Inflammatory macrophage treated with lipopolysaccharide for 4 hours (primary cell): ENCODE measurements at places on chromosomes 7 and 10.

DNA sequence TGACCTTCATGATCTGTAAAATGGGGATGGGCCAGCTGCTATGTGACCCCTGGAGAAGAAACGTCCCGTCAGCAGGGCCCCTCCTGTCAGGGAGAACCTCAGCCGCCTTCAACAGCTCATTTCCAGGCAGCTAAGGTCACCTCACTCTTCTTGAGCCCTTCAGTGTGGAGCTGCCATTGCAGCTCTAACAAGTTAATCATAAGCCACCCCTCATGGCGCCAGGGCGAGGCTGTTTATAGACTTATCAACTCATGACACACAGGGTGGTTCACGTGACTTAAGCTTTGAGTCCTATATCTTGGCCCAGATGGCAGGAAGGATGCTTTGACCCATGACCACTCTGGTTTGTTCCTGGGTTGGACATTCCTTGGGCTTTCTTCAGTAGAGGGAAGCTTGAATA is 315.1 kb downstream of the TNS3 start:
- no peak for DNase-seq

DNA sequence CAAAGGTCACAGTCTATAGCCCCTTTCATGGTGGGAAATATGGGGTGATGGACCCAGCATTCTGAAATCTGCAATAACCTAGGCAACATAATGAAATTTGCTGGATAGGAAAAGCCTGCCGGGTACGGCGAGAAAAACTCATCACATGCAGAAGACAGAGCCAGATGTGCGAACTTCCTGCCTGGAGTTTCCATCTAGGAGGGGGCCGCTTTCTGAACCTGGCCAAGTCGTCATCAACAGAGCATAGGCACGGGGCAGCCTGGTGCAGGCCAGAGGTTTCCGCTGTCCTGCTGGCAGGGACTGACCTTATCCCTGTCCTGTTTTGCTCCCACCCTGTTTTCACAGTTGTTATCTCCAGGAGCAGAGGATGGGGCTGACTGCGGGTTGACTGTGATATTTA is 27.4 kb downstream of the CCDC3 start:
- no peak for DNase-seq

- no peak for DNase-seq
These were observed 40.2 kb downstream of the SND1 start for GRCh38 chr7:127692200-127692599.

DNA sequence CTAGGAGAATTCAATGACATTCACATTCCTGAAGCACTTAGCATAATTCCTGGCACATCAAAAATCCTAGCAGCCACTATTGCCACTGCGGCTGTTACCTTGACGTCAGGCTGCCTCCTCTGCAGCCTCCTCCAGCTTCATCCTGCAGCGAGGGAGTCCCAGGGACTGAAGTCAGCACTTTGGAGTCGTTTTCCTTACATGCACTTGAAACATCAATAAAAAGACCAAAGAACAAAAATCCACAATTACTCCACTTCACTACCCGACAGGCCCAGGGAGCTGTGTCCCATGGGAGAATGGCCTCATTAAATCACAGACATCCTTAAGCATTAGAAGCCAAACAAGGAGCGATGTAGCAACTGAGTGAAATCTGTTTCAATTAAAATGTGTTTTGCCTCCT is 48.6 kb upstream of the NANOS1 start:
- DNase-seq: no peak

- DNase-seq: no peak
These were observed 123.3 kb upstream of the ZNF438 start for GRCh38 chr10:31154996-31155395.

DNA sequence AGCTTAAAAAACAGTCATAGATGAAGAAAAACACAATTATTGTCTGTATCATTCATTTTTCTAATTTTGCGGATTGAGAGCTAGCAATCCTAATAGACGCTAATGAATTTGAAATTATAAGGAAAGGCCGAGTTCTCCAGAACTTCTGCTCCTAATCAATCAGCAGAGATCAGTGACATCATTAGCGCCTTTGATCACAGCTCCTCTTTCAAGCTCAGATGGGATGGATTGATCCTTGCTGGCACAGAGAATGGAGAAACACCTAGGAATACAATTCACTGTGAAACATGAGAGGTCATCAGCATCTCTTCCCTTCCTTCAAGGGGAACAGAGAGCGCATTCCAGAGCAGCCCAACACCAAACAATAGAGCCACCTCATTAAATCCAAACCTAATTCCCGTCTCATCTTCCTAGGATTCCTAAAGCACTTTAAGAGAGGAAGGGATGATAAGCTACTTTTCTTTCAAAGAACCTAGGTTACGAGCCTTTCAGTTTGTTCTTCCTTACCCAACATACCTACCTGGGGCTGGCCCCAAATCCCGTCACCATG is 24.4 kb downstream of the GLI3 start:
- no peak for DNase-seq

DNA sequence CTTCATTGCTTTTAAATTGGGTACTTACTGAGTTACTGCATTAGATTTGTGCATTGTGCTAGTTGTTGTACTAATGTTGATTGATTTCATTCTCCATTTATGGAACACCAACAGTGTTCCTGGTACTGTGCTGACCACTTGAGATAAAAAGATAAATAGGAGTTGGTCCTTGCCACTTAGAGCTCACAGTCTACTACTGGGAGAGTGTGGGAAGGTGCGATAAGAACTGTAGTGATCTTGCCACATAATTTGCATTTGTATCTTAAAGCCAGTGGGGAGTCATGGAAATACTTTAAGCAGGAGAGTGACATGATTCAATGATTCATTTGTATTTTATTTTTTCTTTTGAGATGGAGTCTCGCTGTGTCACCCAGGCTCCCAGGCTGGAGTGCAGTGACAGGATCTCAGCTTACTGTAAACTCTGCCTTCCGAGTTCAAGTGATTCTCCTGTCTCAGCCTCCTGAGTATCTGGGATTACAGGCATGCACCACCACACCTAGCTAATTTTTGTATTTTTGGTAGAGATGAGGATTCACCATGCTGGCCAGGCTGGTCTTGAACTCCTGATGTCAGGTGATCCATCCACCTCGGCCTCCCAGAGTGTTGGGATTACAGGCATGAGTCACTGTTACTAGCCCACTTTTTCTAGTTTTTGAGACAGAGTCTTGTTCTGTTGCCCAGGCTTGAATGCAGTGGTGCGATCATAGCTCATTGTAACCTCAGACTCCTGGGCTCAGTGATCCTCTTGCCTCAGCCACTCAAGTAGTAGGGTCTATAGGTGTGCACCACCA is 51.2 kb upstream of the TMEM248 start:
- no peak for DNase-seq

DNA sequence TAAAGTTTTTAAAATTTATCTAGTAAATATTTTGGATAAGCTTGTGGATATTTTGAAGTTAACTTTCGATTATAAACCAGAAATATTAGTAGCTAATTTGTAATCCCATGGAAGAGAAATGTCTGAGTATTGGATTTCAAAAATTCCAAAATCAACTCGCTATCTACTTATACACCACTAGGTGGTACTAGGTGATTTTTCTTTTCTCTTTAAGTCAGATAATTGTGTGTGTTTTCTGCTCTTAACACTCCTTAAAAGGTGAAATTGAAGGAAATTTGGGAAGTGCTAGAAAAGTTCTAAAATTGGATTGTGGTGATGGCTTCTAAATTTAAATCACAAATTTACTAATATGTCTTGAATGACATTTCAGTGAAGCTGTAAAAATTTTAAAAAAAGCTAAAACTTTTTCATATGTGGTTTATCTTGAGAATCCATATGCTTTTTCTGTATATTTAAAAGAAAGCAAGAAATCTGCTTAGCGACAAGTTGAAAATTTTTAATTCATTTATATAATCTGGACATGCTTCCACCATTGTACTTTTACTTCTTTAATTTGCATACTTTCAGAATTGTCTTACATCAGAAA is 90.2 kb downstream of the IPMK start:
- DNase-seq: peak; percentile 53

GRCh38 chr7:27108390-27109127 is 6.1 kb upstream of the HOXA2 start:
- no peak for DNase-seq

DNA sequence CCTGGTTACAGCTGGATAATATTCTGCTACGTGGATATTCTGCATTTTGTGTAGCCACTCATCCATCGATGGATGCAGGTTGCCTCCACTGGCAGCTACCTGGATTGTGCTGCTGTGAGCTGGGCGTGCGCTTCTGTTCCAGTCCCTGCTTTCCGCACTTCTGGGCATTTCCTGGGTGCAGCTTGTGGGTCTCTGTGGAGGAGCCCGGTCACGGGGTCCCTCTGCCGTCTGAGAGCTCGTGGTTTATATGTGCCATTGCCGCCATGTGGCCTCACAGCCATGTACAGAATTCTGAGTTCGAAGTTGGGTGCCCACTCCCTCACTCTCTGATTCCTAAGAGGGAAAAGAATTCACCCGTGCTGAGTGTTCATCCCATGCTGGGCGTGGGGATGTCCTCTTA is 38.3 kb downstream of the JAKMIP3 start:
- no peak for DNase-seq

GRCh38 chr10:103044942-103045489 is 126.9 kb downstream of the CNNM2 start:
- no peak for DNase-seq

DNA sequence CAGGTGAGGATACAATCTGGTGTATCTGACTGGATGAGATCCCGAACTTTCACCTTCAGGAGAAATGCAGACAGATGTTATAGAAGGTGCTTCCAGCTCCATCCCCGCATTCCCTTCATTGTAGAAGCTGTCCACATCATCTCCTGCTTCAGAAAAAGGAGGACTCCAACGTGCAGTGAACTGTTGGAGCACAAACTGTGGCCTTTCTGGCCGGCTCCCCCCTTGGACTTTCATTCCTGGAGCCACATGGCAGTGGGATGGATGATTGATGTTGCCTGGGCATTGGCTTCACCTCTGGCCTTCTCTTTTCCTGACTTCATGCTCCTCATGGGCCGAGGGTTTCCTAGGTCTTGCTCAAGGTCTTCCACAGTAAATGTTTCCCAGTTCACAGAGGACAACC is 29.6 kb upstream of the ZNF273 start:
- no peak for DNase-seq

GRCh38 chr10:99370993-99371392 is 41.8 kb downstream of the CNNM1 start:
- DNase-seq: peak; percentile 5

GRCh38 chr7:46955531-46955930 is 626.4 kb downstream of the TNS3 start:
- DNase-seq: no peak

DNA sequence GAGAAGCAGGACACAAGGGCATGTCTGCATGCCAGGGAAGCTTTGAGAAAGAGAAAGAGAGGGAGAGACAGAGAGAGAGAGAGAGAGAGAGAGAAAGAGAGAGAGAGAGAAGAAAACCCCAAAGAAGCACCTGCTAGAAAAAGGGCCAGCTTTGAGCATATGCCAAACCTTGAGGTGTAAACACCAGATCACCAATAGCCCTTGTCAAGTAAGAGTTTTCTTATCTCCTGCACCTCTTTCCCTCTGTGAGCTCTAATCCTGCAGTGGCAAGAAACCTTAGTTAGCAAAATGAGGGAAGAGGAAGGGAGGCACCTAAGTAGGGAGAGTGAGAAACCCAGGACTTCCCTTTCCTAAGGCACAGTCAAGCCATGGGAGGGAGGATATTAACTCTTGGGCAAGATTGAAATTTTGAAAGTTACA is 11.3 kb upstream of the TRDMT1 start:
- DNase-seq: peak; percentile 97

GRCh38 chr7:23721456-23721855 is 11.4 kb downstream of the STK31 start:
- DNase-seq: no peak

GRCh38 chr7:40474790-40475680 is 340.2 kb downstream of the SUGCT start:
- DNase-seq: no peak

- no peak for DNase-seq
These were observed 8.2 kb upstream of the CLDN4 start for GRCh38 chr7:73822319-73823173.

DNA sequence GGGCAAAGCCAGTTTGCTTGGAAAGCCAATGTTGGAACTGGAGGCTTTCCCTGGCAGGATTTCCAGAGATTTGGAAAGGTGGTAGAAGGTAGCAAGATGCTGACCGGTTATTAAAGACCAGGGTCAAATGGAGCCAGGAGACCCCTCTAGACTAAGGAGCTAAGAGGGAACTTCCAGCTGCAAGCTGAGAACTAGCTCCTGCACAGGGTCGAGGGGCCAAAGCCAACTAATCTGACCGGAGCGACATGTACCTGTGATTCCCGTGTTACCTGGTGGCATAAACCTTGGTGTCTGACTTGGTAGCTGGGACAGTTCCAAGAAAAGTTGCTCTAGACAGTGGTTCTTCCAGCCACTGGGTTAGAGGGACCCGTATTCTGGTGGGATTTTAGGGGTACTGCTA is 41.8 kb downstream of the SPDYE5 start:
- DNase-seq: no peak

GRCh38 chr10:48707472-48707871 is 22.8 kb downstream of the WDFY4 start:
- DNase-seq: peak; percentile 36

- no peak for DNase-seq
These were observed 6.4 kb downstream of the NOBOX start for GRCh38 chr7:144397086-144397485.

GRCh38 chr10:7035126-7035761 is 375.6 kb downstream of the SFMBT2 start:
- DNase-seq: no peak

GRCh38 chr7:128904381-128905197 is 5.9 kb downstream of the KCP start:
- DNase-seq: peak; percentile 74

DNA sequence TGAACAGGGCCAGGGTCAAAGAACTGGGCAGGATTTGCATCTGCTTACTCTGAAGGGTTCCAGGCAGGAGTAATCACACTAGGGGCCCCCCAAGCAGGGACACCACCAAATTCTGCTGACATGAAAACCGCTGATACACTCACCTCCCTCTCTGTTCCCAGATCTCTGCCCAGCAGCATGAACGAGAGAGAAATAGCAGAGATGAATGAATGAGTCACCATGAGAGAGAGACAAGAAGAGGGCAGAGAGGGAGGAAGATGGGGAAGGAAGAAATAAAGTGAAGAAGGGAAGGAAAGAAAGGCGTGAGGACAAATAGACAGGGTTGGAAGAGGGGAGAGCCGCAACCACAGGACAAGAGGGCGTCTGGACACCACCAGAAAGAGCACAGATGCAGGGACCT is 285.9 kb upstream of the NEBL start:
- DNase-seq: no peak

DNA sequence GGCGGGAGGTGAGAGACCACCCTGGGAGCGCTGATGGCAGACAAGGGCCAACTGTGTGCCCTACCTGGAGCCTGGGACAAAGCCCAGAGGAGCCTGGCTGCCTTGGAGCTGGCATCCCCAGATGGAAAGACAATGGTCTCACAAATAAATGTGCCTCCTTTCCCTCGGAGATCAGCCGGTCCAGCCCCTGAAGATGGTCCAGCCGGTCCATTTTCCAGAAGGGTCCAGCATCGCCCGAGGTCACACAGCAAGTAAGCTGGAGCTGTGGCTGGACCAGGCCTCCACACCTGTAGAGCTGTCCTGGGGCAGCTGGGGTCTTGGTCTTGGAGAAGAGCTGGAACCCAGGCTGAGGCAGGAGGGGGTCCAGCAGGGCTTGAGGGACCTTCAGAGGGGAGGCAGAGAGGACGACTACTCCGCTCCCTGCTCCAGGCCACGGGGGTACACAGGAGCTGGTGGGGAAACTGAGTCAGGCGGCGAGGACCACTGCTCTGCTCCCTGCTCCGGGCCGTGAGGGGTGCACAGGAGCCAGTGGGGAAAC is 3.6 kb downstream of the ELFN1 start:
- DNase-seq: no peak

GRCh38 chr10:43648095-43648397 is 635 bp downstream of the ZNF32 start:
- no peak for DNase-seq

- no peak for DNase-seq
These were observed 58.1 kb downstream of the INSIG1 start for GRCh38 chr7:155355745-155356144.
